ENCODE measurements at places on chromosomes 16 and 17.

DNA sequence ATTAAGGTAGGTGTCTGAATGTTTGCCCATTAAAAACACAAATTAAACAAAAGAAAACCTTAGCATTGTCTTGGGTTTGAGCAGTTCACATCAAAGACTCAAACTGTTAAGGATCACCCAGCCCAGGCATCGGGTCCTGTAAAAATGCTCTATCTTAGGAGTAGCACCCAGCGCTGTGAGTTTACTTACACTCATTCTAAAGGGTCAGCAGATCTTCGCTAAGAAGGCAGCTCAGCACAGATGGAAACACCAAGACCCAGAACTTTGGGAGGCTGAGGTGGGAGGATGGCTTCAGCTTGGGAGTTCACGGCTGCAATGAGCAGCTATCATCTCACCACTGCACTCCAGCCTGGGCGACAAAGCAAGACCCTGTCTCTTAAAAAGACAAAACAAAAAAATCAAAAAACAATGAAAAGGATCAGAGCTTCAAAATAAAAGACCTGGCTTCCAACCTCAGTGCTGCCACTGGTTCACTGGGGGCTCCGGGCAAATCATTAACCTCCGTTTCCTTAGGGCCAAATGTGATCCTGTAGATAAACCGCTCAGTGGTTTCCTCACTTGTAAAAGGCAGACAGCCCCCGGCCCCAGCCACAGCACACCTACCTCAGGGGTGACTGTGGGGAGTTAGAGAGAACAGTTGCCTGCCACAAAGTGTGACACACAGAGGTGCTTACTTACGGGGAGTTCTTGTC lies 11.1 kb downstream of the COG1 start:
- no peak for DNase-seq

- no peak for DNase-seq
These were observed 216.2 kb downstream of the HS3ST3A1 start for GRCh38 chr17:13385481-13385911.

GRCh38 chr17:51842763-51843162 lies 315.8 kb downstream of the CA10 start:
- no peak for DNase-seq

GRCh38 chr16:59586331-59586730 lies 852.2 kb upstream of the GOT2 start:
- no peak for DNase-seq

DNA sequence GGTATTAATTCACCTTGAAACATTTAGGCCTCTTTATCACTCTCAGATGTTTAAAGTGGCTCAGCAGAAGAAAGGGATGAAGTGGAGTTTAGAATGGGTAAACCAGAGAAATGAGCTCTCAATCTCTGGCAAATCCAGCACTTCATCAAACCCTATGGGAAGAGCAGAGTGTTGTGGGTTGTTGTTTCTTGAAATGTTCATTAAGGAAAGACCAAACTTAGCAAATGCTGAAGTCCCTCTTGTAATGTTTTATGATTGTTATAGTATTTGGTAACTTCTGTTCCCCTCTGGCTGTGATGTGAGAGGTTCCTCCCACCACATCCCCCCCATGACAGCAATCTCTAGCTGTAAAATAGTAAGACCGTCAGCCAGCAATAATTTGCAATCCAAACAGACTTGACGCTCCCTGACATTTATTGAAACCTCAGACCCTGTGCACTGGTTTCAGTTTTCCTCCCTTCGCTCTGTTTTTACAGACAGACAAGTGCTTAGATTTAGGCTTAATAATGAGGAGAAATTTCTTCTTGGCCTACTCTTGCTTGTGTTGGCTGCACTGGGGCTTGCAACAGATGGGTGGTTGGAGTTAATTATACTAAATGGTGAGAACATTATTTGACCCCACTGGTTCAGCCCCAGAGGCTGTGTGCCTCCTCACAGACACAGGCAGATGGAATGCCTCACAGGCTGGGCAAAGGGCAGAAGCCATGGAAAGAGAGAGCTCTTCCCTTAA lies 609.4 kb upstream of the SOX9 start:
- DNase-seq: no peak

DNA sequence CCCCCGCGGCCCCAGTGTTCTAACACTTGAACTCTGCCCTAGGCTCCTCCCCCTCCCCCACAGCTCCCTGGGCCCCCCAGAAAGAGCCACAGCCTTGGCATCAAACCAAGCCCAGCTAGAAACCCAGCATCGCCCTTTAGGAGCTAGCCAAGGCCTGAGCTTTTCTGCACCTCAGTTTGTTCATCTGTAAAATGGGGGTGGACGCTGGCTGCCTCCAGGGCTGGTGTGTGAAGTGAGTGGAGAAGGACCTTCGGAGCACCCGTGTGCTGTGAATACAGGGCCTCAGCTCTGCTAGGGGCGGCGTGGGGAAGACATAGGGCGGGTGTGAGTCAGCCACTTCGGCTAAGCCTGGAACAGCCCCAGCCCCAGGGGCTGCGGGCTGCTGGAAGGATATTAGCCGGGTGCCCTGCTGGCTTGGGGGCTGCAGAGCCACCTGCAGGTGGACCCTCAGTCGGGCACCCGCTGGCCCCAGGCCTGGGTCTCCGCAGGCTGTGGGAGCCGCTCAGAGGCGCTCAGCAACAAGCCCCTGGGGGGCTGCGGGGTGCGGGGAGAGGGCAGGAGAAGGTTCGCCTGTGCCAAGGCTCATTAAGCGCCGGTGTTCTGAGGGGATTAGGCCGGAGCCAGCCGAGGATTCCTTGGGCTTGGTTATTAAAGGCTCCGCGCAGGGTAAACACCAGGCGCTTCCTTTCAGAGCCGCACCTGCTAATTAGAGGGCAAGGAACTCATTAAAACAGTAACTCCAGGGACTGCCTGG lies 217.0 kb upstream of the CIBAR2 start:
- DNase-seq: no peak

- no peak for DNase-seq
These were observed 832 bp downstream of the CARHSP1 start for GRCh38 chr16:8867932-8868415.

DNA sequence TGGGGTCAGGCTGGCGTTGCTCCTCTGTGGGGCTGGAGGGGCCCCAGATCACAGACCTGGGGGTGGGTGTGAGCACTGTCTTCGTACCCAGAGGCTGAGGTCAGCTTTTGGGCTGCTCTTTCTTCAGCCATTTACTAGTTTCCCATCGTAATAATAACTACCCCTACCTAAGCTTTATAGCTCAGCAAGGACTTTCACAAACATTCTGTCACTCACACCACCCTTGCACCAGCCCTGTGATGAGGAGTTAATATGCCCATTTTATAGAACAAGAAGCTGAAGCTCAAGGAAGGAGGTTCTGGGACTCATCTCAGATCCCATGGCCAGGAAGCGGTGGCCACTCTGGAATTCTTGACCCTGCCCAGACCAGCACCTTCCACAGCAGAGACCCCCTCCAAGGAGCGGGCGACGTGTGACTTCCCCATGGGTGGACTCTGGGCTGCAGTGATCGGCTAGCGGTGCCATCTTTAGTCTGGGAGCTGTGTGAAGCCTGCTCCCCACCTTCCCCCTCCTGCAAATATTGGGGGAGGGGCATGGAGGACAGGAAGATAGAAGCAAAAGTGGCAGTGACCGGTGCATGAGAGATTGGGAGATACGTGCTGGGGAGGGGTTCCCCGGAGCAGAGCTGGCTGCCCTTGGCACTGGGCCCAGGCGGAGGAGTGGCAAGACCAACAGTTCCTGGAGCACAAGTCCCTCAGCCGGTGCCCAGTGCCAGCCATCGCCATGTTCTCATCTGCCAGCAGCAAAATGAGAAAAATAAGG lies 81.8 kb upstream of the TOB1 start:
- no peak for DNase-seq

DNA sequence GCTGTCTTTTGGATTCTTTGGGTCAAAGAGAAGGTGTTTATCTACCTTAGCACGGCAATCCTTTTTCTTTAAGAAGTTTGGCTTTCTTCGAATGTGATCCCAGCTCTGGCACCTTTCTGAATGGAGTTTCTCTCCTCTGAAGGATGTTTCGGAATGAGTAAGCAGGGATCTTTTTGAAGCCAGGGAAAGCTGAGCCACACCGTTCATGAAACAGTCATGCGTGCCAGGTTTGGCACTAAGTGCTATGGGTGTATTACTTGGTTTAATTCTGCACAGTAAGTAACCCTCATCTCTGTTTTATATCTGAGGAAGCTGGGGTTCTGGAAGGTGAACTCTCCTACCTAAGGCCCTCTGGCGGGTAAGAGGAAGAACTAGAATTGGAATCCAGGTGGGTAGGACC lies 234.5 kb downstream of the NTN1 start:
- DNase-seq: no peak

DNA sequence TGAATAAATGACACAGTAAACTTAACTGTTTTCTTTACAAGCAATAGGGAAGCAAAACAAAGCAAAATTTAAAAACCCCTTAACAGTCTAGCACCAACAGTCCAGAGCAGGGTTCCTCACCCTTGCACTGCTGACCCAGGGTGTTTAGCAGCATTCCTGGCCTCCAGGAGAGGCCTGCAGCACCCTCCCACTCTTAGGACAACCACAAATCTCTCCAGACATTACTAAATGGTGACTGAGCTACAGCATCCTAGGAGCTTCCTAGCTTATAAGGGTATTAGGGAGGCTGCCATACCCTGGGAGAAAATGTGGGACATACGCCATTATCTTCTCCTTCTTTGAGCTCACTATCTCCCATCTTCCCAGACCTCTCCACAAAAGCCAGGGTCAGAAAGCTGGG lies 15.9 kb downstream of the POLG2 start:
- no peak for DNase-seq

DNA sequence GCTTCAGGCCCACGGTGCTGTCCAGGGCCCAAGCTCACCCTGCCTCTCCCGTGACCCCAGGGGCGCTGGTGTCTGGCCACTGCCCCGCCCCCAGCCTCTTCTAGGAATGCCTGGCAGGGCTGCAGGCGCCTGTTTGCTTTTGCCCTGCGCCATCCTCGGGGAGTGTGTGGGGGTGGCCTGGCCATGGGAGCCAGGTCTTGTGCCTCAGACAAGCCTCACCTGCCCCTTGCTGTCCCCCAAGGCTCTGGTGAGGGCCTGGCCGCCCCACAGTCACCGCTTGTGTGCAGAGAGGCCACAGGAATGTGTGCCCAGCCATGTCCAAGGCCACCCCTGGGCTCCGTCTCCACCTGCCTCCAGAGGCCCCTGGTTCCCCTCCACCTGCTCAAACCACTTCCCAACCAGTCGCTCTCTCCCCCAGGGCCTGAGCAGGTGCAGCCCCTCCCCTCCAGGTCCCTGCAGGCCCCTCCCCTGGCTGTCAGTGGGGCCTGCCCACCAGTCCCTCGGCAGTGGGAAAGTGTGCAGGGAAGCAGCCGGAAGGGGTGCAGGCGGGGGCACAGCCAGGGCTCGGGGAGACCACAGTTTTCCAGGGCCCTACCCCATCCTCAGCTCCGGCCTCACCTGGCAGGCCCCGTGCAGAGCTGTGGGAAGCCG lies 841 bp upstream of the IGFALS start:
- DNase-seq: no peak

DNA sequence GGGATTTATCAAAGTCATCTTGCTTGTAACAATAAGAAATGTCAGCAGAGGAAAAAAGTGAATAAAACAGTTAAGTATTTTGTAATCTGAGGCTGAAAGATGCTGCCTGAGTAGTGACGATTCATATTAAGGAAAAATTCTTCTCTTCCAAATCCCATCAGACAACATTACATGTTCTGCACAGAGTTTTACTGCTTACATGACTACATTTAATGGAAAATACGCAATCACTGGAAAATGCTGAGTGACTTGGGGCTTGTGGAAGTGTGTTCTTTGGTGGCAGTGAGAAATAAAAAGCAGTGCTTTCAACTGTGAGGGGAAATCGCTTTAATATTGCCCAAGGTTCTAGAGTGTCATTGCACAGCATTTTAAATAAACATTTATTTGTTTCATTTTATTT lies 1025.2 kb upstream of the GOT2 start:
- no peak for DNase-seq

DNA sequence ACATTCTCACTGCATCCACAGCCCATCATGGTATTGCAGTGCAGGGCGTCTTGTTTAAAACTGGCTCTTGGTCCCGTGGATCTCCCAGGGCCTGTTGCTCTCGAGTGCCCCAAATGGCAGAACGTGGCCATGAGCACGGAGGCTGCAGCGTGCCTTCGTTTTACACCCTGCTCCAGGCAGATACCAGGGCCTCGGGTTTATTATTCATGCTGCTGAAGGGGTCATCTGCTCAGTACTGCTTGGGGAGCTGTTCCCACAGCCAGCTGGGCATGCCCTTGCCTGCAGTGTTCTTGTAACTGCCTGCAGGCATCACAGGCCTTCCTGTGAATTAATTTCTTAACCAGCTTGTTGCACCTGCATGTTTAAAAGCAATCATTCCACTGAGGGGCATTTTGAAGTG lies 129.7 kb upstream of the CHMP6 start:
- peak; percentile 38 for DNase-seq

DNA sequence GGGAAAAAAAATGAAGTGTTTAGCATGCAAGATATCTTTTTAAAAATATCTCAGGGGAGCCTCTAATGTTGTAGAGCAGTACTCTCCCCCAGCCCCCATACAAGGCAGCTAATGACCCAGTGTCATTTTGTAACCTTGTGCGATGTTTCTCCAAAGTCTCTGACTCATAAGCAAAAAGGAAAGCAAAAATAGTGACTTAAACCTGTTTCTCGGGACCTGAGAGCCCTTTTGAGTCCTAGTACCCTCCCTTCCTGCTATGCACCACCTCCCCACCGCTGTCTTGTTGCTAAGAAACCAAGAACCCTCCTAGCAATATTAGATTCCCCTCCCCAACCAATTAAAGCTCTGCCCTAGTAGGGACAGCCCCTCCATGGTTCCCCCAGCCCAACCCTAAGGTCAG lies 2.8 kb downstream of the MYCBPAP start:
- peak; percentile 48 for DNase-seq

GRCh38 chr17:49015179-49015923 lies 18.2 kb downstream of the IGF2BP1 start:
- DNase-seq: no peak

DNA sequence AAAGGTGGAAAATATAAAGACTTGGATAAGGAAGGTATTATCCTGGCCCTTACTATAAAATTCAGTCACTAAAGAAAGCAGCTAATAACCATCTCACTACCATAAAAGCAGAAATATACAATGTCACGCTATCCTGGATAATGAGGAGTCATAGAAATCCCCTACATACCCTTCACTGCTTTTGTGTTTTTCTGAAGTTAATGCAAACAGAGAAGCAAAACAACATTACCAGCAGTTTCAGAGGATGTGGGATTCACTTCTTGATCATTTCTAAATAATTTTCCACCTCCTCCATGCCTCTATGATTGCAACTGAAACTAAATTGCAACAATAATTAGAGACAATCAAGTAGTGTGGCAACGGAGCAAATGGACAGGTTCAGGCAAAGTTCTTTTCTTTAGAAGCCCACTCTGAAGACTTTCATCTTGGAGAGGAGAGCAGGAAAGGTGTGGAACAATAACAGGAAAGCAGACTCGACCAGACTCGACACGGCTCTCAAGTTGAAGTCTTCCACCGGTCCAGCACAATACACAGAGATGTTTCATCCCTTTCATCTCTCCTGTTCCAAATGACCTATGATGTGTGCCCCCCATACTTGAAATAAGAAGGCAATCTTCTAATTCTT lies 10.2 kb downstream of the CYTH1 start:
- DNase-seq: no peak
